Activated CD4-positive, CD25-positive, alpha-beta regulatory T cell treated with anti-CD3 and anti-CD28 coated beads, Interleukin-2, amount 50 U/mL, for 72 hours (primary cell): ENCODE measurements at places on chromosomes 7 and 10.

DNA sequence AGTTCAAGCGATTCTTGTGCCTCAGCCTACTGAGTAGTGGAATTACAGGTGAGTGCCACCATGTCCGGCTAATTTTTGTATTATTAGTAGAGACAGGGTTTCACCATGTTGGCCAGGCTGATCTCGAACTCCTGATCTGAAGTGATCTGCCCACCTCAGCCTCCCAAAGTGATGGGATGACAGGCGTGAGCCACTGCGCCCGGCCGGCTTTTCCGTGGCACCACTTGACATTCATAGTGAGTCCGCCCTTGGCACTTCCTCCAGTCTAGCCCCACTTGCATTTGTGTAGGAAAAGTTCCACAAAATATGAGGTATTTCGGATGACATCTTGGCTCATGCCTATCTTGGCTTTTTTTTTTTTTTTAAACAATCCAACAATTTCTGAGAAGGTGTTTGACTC lies 128.1 kb upstream of the ACBD5 start:
- DNase-seq: no peak

GRCh38 chr10:52786098-52786497 lies 13.5 kb upstream of the MBL2 start:
- no peak for DNase-seq

DNA sequence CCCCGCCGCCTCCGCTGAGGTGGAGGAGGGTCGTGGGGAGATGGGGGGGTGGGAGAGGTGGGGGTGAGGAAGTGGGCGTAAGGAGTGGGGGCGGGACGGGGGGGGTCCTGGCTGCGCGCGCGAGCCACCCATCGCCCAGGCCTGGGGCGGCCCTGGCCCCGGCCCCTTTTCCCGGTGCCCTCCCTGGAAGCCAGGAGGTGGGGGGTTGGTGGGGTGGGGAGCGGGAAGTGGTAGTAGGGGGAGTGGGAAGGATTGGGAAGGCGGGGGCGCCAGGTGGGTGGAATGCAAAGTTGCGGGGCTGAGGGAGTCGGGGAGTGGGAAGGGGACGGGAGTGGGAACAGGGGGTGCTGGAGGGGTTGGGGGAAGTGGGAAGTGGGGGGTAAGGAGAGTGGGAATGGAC lies 319 bp upstream of the MMD2 start:
- DNase-seq: no peak

GRCh38 chr10:23253780-23254179 lies 61.7 kb downstream of the PTF1A start:
- no peak for DNase-seq

- no peak for DNase-seq
These were observed 69.9 kb upstream of the GTF2I start for GRCh38 chr7:74587435-74588126.

GRCh38 chr10:47300429-47300931 lies 483 bp downstream of the GDF10 start:
- no peak for DNase-seq

DNA sequence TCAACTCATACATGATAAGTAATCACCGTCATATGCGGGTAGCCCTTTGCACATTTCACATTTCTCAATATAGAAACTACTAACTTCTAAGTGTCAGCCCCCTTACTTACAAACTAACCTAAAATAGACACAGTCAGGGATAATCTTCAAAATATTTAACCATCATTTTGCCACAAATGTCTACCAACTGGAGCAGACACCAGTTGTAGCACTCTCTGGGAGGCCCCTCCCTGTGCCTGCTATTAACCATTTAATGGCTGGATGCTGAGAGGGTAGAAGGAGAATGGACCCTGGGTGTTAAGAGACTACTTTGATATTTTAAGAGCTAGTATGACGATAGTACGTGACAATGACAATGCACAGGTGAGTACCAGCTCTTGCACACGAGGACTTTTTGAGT lies 116.4 kb downstream of the SORBS1 start:
- no peak for DNase-seq

GRCh38 chr10:7317786-7318446 lies 92.9 kb downstream of the SFMBT2 start:
- DNase-seq: no peak

- DNase-seq: no peak
These were observed 183.2 kb upstream of the TRIM24 start for GRCh38 chr7:138276891-138277290.

DNA sequence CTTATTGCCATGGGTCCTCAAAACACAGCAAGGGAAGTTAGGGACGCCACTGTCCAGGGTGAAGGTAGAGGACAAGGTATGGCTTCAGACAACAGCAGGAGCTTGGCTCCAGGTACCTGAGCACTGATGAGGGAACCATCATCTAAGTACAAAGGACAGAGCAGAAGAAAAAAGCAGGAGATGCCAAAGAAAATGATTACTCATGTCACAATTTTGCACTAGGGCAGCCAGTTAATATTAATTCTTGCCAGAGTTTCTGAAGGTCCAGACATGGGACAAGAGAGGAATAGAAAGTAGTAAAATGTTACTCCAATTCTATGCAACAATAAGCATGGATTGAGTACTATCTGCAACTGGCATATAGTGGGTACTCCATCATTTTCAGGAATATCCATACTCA lies 14.1 kb downstream of the PTN start:
- no peak for DNase-seq
